ENCODE measurements at places on chromosomes 12 and 14. TPM values are rescaled to one million over a fixed set of nuclear protein-coding genes. Genes with fewer than 3 reads are reported as not detected.

DNA sequence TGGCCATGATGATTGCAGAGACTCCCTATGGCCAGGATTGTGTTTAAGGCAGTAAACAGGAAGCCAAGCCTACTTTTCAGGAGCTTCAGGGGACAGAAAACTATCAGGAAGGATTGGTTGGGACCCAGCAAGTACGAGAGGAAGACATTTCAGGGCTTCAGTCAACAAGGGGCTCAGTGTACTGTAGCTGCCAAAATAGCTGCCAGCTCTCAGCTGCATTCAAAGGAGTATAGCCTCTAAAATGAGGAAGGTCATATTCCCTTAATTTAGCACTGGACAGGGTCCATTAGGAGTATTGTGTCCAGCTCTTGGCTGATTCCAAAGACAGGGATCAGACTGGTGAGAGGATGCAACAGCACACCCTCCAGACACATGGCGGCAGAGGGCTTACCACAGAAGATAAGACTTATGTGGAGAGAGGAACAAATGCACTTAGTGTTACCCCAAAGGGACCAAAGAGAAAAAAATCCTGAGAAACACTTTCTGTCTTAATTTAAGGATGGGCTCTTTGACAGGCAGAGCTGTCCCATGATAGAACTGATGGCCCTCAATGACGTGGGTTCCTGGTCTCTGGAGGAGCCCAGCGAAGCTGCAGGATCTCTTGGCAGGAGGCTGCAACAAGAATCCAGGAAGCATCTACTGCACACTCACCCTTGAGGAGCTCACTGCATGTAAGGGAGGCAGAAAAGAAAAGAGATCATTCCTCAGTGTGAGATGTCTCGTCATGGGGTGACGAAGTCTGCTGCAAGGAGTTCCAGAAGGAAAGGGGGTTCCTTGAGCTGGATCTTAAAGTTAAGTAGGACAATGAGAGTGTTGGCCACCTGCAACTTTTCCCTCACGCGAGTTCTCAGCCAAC is 14.8 kb downstream of the BDKRB1 start:
- DNase-seq = peak; percentile 64
- H3K4me1 ChIP-seq = peaks cover 34% of the 10 kb centered on the region
- no peak overlapping the region for H3K4me3 ChIP-seq
- no peaks in the 10 kb centered on the region for H3K36me3 ChIP-seq

- no peak overlapping the region for H3K27ac ChIP-seq
- DNase-seq = no peak
- H3K27me3 ChIP-seq = no peaks in the 10 kb centered on the region
- H3K36me3 ChIP-seq = no peaks in the 10 kb centered on the region
These were observed 150.2 kb downstream of the TTLL5 start for GRCh38 chr14:75811136-75811829.

GRCh38 chr12:102388469-102388868 is 91.9 kb downstream of the IGF1 start:
- no peaks in the 10 kb centered on the region for H3K27me3 ChIP-seq
- H3K4me3 ChIP-seq = no peak overlapping the region
- no peaks in the 10 kb centered on the region for H3K4me1 ChIP-seq
- H3K27ac ChIP-seq = no peak overlapping the region
- DNase-seq = peak; percentile 10

DNA sequence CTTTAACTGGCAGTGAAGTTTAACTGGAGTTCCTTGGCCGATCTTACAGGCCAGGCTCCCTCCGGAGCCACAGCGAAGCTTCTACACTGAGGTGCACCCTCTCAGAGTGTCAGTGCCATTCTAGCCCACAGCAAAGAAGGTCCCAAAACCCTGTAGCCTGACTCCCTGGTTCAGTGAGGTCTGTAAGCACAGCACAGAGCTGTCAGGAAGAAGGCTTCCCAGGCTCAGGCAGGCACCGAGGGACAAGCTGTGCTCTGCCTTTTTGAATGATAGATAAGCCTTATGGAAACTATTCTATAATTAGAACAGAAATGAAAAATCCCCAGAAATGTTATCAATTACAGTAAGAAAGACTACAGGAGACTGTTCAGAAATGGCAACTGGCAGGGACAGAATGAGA is 40.2 kb downstream of the MOK start:
- H3K4me3 ChIP-seq = no peak overlapping the region
- DNase-seq = no peak
- H3K27ac ChIP-seq = no peak overlapping the region
- no peaks in the 10 kb centered on the region for H3K36me3 ChIP-seq
- peaks cover 12% of the 10 kb centered on the region for H3K4me1 ChIP-seq

DNA sequence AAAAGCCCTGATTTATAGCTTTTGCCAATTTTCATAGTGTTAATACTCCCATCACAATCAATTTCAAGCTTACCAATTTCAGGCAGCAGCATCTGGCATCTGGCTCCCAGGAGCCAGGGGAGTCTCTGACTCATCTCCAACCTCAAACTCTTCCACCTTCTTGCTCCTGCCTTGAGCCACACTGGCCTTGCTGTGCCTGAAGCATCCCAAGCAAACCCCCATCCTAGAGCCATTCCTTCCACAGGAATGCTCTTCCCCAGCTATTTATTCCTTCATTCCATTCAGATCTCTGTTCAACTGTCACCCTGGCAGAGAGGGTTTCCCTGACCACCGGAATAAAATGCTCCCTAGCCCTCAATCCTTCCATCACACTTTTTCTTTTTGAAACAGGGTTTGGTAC is 13.9 kb upstream of the PPP1CC start:
- no peak overlapping the region for H3K27ac ChIP-seq
- peak; percentile 53 for DNase-seq
- no peak overlapping the region for H3K4me3 ChIP-seq

GRCh38 chr12:94033784-94034183 is 114.6 kb upstream of the PLXNC1 start:
- H3K4me1 ChIP-seq = no peaks in the 10 kb centered on the region
- no peaks in the 10 kb centered on the region for H3K27me3 ChIP-seq
- H3K36me3 ChIP-seq = no peaks in the 10 kb centered on the region
- H3K4me3 ChIP-seq = no peak overlapping the region

GRCh38 chr14:93395231-93395630 is 35.5 kb upstream of the UNC79 start:
- H3K4me1 ChIP-seq = no peaks in the 10 kb centered on the region
- H3K4me3 ChIP-seq = no peak overlapping the region
- H3K27me3 ChIP-seq = no peaks in the 10 kb centered on the region
- no peak for DNase-seq
- H3K27ac ChIP-seq = no peak overlapping the region
- no peaks in the 10 kb centered on the region for H3K36me3 ChIP-seq

DNA sequence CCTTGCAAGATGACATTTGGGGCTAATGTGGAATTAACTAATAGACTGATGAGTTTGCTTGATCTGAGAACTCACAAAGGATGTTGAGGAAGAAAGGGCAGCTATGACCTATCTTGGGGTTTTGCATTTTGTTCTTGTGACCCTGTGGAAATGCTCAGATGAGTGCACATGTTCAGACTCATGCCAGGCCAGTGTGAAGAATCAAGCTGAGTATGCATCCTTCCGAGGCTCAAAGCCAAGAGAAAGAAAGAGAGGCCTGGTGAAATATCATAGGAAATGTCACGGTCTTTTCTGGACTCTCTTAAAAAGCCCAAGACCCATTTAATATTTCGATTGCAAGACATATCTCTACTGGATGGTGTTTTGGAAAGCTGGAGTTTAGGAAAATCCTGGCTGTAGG is 96.3 kb downstream of the CACNA1C start:
- no peak overlapping the region for H3K4me3 ChIP-seq
- peaks cover 7% of the 10 kb centered on the region for H3K4me1 ChIP-seq
- no peaks in the 10 kb centered on the region for H3K36me3 ChIP-seq
- DNase-seq = no peak

DNA sequence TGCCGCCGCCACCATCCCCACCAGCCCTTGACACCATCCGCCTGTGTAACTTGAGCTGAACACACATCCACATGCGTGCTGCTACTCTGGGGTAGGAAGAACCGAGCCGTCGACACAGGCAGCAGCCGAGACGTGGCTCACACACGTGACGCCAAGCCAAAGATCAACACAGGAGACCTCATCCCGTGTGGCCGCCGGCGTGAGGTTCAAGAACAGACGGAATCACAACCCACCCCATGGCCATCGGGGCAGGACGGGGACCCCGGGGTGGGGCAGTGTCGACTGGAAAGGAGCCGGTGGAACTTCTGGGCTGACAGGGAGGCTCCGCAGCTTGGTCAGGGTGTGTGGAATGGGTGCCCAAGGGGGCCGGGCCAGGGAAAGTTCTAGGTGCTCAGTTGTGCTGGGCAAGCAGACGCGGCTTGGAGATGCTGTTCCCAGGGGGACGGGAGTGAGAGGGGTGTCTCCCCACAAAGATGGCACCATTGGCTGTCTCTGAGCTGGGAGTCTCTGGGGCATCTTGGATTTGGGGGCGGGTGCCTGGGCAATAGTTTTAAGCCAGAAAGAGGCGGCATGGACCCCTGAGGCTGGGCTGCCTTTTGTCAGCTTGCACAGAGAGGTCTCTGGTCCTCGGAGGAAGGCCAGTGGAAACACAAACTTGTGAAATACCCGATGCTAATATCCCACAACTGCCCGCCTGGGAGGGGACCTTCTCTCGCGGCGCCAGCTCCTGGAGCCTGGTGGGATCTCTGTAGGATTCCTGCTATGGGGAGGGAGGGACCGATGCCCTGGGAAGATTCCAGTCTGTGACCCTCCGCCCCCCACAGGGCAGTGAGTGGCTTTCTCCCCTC is 41.8 kb downstream of the GALNT9 start:
- H3K4me1 ChIP-seq = peaks cover 2% of the 10 kb centered on the region
- DNase-seq = no peak
- H3K36me3 ChIP-seq = no peaks in the 10 kb centered on the region

- no peak overlapping the region for H3K4me3 ChIP-seq
- H3K36me3 ChIP-seq = no peaks in the 10 kb centered on the region
- DNase-seq = no peak
- H3K27me3 ChIP-seq = peaks cover 3% of the 10 kb centered on the region
- no peaks in the 10 kb centered on the region for H3K4me1 ChIP-seq
These were observed 12.2 kb downstream of the CMTM5 start for GRCh38 chr14:23388996-23389395.

GRCh38 chr14:55964821-55965220 is 153.4 kb upstream of the PELI2 start:
- DNase-seq = no peak
- no peak overlapping the region for H3K27ac ChIP-seq
- H3K27me3 ChIP-seq = peaks cover 2% of the 10 kb centered on the region
- H3K36me3 ChIP-seq = no peaks in the 10 kb centered on the region

DNA sequence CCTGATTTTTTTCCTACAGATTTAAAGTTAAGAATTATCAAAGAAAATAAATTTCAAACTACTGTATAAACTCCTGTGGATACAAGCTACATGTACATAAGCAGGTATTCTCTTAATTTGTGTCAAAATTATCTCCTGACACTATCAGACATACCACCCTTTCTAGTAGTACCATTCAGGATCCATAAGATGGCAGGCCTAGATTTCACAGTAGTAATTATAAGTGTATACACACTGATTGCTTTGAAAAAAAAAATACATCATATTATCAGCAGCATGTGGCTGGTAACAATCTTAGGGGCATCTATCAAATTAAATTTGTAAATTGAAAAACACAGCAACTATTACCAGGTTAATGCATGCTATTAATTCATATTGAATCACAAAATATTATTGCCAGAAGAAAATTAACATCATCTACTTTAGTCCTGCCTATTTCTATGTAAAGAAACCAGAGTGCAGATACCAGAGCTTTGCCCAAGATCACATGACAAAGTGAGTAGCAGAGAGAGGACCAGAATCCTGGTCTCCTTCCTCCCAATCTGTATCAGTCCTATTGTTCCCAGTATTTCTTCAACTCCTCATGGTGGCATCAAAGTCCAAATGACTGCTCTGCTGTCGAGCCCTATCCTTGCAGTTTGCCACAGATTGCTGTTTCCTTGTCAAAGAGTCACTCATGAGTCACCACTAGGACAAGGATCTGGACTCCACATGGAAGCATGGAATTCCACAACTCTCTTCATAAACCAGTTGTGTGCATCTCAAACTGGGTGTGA is 27.7 kb upstream of the CALM1 start:
- peak; percentile 10 for DNase-seq
- H3K27me3 ChIP-seq = peaks cover 1% of the 10 kb centered on the region
- no peaks in the 10 kb centered on the region for H3K36me3 ChIP-seq
- no peak overlapping the region for H3K27ac ChIP-seq
- no peak overlapping the region for H3K4me3 ChIP-seq

GRCh38 chr12:4482936-4483335 is 37.3 kb upstream of the FGF6 start:
- H3K4me3 ChIP-seq = no peak overlapping the region
- H3K27me3 ChIP-seq = no peaks in the 10 kb centered on the region
- H3K27ac ChIP-seq = no peak overlapping the region
- no peak for DNase-seq
- H3K36me3 ChIP-seq = no peaks in the 10 kb centered on the region

- H3K4me3 ChIP-seq = no peak overlapping the region
- peak; percentile 30 for DNase-seq
- H3K27ac ChIP-seq = no peak overlapping the region
- no peaks in the 10 kb centered on the region for H3K36me3 ChIP-seq
These were observed 301.5 kb downstream of the NELL2 start for GRCh38 chr12:44574586-44574985.

- H3K4me3 ChIP-seq = no peak overlapping the region
- peak; percentile 16 for DNase-seq
- H3K4me1 ChIP-seq = peaks cover 11% of the 10 kb centered on the region
- H3K27ac ChIP-seq = peak overlapping the region; percentile 34
- no peaks in the 10 kb centered on the region for H3K36me3 ChIP-seq
These were observed 143.0 kb downstream of the EMP1 start for GRCh38 chr12:13339538-13339937.

- H3K4me3 ChIP-seq = no peak overlapping the region
- DNase-seq = no peak
- no peak overlapping the region for H3K27ac ChIP-seq
These were observed 80.7 kb downstream of the NPAS3 start for GRCh38 chr14:33019346-33019745.

DNA sequence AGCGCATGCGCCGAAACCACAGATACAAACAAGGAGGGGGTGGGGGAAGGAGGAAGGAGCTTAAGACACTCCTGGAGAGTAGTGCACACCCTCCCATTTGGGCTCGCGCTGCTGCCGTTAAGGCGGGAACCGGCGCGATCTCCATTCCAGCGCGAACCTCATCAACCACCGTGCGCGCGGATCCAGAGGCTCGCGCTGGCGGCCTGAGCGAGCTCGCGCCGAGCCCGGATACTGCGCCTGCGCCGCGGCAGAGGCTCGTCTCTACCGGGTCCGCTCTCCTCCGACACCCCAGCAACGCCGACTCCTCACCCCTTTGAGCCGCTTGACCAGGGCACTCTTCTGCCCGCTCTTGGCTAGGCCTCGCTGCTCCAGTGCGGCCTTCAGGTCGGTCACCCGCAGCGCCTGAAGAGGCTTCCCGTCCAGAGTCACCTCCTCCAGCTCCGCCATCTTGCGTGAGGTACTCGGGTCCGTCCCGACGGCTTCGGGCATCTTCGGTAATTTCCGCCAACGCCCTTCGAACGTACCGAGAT is at the start of gene ACIN1:
ACIN1 (minus strand) TSS at position 471 of the 530 bp plus-strand sequence; CDS start at position 447, 24 bp downstream.
- H3K27ac ChIP-seq = peak within 1 kb of the TSS; percentile 99
- H3K4me3 ChIP-seq = peak within 1 kb of the TSS; percentile 93
- peak; percentile 77 for DNase-seq
- no peaks in the 10 kb centered on the region for H3K27me3 ChIP-seq
- H3K4me1 ChIP-seq = peaks cover 17% of the 10 kb centered on the region

PPFIA2 gene
- total RNA-seq = 1.3 TPM

CTSG gene
- not detected for total RNA-seq

FOXJ2 gene
- total RNA-seq = 16.9 TPM

SPX gene
- total RNA-seq = 19.8 TPM

KRT78 gene
- not detected for total RNA-seq

TAS2R43 gene
- total RNA-seq = 0.52 TPM

TBX3 gene
- total RNA-seq = 1.1 TPM

PLA2G1B gene
- not detected for total RNA-seq

KRT73 gene
- not detected for total RNA-seq

ABCC9 gene
- total RNA-seq = 0.36 TPM
